ENCODE measurements at places on chromosomes 1 and 21.
A peak's percentile ranks its signal among the peaks of the same experiment; 100 is the strongest.

- peak; percentile 25 for DNase-seq
Observed at GRCh38 chr1:41394959-41395956, 34.0 kb downstream of the FOXO6 start.

- no peak for DNase-seq
Observed at GRCh38 chr1:61539720-61540462, 185.1 kb downstream of the TM2D1 start.

DNA sequence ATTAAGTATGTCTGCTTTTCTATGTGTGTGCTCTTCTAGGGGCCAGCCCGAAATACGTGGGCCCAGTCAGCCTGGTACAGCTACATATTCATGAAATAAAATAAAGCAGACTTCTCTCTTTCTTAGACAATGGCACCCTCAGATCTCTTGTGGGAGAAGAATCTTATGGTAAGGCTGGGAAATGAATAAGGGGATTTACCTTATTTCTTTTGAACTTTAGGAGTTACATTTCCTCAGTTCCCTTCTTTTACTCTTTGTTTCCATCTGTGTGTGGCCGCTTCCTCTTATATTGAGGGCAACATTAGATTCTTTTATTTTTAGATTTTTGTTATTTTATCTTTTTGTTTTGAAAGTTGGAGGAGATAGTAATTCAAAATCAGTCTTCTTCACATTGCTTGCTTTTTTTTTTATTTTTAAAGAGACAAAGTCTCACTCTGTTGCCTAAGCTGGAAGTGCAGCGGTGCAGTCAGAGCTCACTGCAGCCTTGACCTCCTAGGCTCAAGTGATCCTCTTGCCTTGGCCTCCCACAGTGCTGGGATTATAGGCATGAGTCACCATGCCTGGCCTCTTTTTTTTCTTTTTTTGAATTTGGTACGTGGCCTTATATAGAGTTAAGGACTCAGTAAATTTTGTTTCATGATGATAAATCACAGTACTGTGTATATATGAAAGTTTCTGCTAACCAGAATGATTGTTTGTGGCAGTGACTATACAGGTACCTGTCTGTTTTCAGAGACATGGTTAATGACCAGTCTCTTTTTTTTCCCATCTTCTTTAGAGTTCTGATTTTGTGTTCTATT is 9.1 kb downstream of the LAMC1 start:
- DNase-seq, result no peak

DNA sequence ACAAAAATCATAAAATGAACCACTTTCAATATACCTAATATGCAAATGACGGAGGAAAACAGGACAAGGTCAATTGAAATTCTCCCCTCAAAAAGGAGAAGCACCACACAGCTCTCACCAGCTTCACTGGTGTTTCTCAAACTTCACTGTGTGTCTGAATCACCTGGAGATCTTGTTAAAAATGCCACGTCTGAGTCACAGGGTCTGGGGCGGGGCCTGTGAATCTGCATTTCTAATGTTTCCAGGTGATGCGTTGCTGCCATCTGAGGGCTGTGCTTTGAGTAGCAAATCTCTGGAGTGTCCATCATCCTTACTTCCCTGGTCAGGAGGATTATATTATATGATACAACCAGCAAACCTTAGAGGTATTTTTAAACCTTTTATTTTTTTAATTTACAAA is 9.0 kb downstream of the CLDN19 start:
- DNase-seq, result peak; percentile 15

DNA sequence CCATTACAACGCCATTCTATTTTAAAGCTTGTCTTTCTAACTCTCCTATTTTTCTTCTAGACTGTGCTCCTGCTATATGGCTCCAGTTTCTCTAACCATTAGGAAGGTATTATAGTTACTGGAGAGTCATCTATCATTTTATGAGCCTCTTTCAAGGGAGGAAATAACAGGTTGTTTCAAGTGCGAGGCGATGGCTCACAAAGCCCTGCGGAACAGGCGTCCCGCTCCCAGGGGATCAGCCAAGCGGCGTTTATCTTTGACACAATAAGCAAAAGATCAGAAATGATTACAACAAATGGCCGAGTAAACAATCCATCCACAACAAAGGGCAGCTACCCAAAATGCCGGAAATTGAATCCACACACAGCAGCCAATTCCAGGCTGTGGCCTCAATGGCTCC is 249.5 kb upstream of the POU3F1 start:
- DNase-seq, result no peak

- DNase-seq, result no peak
Observed at GRCh38 chr21:16492356-16492755, 762.6 kb downstream of the USP25 start.

DNA sequence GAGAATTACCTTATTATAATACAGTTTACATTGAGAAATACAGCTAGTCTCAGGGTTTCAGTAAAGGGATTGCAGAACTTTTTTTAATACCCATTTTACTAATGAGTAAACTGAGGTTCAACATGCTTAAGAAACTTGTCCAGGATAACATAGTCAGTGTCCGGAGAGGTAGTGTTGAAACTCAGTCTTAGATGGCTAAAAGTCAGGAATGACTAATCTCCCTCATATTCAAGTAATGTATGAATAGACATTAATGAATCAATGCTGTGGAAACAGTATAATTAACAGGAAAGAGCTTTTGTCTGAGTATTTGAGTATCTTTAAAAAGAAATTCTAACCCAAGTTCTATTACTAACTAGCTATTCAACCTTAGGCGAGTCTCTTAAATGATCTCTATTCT is 397.6 kb downstream of the PLA2G4A start:
- DNase-seq, result no peak

- DNase-seq, result peak; percentile 67
Observed at GRCh38 chr1:224852901-224853568, 76.4 kb upstream of the DNAH14 start.

- DNase-seq, result peak; percentile 32
Observed at GRCh38 chr1:185680453-185680852, 53.7 kb upstream of the HMCN1 start.

- DNase-seq, result peak; percentile 50
Observed at GRCh38 chr1:33032126-33032869, 4.4 kb downstream of the AK2 start.

- no peak for DNase-seq
Observed at GRCh38 chr21:37762606-37763005, 153.7 kb downstream of the KCNJ6 start.

DNA sequence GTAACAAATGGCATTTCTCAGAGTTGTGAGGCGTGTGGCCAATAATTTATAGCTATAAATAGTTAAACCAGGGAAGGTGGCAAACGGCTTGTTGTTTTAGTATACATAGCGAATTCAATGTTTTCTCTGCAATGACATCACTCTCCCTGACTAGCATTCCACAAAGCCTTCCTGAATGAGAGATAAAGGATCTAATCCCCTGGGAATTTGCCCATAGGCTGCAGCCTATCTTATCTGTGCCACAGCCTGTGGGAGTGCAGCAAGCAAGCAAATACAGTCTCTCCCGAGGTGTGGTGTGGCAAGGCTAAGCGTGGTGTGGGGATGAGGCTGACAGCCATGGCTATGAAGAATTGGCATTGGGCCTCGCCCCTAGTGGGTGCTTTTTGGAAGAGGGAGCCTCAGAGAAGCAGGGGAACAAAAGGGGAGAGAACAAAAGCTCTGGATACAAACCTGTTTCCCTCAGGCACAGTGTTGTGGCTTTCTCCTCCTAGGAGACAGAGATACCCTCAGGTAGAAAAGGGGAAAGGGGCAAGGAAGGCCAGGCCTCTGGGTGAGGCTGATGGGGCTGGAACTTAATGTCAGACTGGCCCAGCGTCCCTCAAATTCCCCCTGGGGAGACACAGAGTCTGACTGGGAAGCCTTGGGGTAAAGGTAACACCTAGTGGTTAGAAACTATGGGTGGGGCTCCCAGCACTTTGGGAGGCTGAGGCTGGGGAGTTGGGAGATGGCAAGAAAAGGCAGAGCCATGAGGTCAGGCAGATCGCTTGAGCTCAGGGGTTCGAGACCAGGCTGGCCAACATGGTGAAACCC is 8.9 kb downstream of the TAGLN2 start:
- no peak for DNase-seq

GRCh38 chr1:87588495-87588894 is 259.8 kb downstream of the LMO4 start:
- no peak for DNase-seq

DNA sequence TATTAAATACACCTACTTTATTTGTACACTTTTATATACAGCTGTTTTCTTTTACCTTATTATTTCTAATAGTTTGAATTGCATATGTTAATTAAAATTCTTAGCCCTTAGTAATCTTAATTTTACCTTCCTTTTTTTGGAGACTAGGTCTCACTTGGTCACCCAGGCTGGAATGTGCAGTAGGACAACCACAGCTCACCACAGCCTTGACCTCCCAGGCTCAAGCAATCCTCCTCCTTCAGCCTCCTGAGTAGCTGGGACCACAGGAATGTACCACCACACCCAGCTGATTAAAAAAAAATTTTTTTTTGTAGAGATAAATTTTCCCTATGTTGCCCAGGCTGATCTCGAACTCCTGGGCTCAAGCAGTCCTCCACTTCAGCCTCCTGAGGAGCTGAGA is 15.0 kb upstream of the SDC3 start:
- DNase-seq, result no peak

DNA sequence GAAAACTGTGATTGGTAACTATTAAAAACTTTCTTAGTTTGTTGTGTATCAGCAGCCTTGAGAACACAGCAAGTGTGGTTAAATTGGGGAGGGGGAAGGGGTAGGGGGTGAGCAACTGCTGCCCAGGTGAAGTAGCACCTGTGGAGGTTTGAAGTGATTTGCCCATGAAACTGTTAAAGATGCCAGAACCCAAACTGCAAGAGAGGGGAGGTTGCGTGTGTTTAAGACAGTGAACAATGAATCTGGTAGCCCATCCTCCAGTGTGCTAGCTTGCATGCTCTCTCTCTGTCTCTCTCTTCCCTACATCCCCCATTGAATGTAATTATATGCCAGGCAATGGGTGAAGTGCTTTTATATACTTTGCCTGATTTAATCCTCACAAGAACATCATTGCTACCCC is 154.7 kb downstream of the RUNX1 start:
- DNase-seq, result no peak

DNA sequence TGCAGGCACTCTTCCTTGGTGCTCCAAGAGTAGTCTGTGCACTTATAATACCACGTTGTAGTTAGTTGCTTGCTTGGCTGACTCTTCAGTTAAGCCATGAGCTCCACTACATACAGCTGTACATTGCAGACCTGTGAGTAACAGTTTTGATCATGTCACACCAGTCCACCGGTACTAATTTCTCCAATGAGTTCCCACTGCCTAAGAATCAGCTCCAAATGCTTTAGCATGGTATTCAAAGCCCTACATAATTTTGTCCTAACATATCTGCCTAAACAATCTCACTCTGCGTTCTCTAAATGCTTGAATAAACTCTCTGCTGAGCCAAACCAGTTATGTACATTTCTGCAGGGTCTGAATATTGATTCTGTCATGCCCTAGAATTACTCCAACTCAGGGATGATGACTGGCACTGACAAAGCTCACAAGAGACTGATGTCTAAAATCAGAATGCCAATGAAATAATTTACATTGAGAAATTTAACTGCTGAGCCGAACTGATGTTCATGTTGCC is 200.7 kb downstream of the LHX8 start:
- no peak for DNase-seq
